Smooth muscle cell of trachea (primary cell): ENCODE measurements at places on chromosomes 7 and 10. TPM values are rescaled to one million over a fixed set of nuclear protein-coding genes. Genes with fewer than 3 reads are reported as not detected.

The LLCFC1 gene
- total RNA-seq: not detected in 2 replicates

The SPDYE2 gene
- total RNA-seq: not detected in 2 replicates

The COL1A2 gene
- total RNA-seq: 5,033 and 9,631 TPM in 2 replicates

The SFMBT2 gene
- 1.7 and 5.2 TPM in 2 replicates for total RNA-seq

The PDE1C gene
- total RNA-seq: 0.29 and 0.50 TPM in 2 replicates

The ADIRF gene
- total RNA-seq: 159 and 195 TPM in 2 replicates

The RHOBTB1 gene
- total RNA-seq: 15.3 and 16.0 TPM in 2 replicates

The NKX2-3 gene
- total RNA-seq: not detected in 2 replicates

The FGFBP3 gene
- total RNA-seq: 0.44 and 0.50 TPM in 2 replicates

The TMEM178B gene
- under 0.01 TPM in 1 of 2 replicates, not detected in the other for total RNA-seq

The ZNF316 gene
- total RNA-seq: 14.1 and 28.6 TPM in 2 replicates

The CTBP2 gene
- 78.1 and 85.5 TPM in 2 replicates for total RNA-seq

The UPK3B gene
- total RNA-seq: 0.44 TPM in 1 of 2 replicates, not detected in the other

The LEP gene
- total RNA-seq: not detected in 2 replicates

The ZWINT gene
- total RNA-seq: 6.6 and 55.9 TPM in 2 replicates

The GSTK1 gene
- 106 and 155 TPM in 2 replicates for total RNA-seq

The FANK1 gene
- 1.3 and 3.1 TPM in 2 replicates for total RNA-seq

The ACBD7 gene
- total RNA-seq: 0.99 and 4.9 TPM in 2 replicates

The CALML3 gene
- total RNA-seq: not detected in 2 replicates

The ZNF503 gene
- total RNA-seq: 17.3 and 22.7 TPM in 2 replicates

The SDK1 gene
- total RNA-seq: 1.5 and 22.8 TPM in 2 replicates

The ZPBP gene
- not detected in 2 replicates for total RNA-seq

The UFSP1 gene
- total RNA-seq: 3.9 and 10.4 TPM in 2 replicates

The PRKAR2B gene
- 5.8 and 6.4 TPM in 2 replicates for total RNA-seq

The SPDYE9 gene
- under 0.01 TPM in 1 of 2 replicates, not detected in the other for total RNA-seq

The PIP gene
- total RNA-seq: not detected in 2 replicates

The SLC16A12 gene
- total RNA-seq: under 0.01 and 0.17 TPM in 2 replicates

The FAM25A gene
- total RNA-seq: not detected in 2 replicates

The CUEDC2 gene
- 78.4 and 86.2 TPM in 2 replicates for total RNA-seq

The EBLN1 gene
- not detected in 2 replicates for total RNA-seq

The STEAP2 gene
- total RNA-seq: 37.7 and 48.5 TPM in 2 replicates

The MRLN gene
- not detected in 2 replicates for total RNA-seq

The CACNB2 gene
- 1.2 and 1.6 TPM in 2 replicates for total RNA-seq

The ITGB8 gene
- 25.0 and 56.9 TPM in 2 replicates for total RNA-seq

The ZSCAN25 gene
- 10.3 and 10.8 TPM in 2 replicates for total RNA-seq

The C10orf67 gene
- under 0.01 and 0.44 TPM in 2 replicates for total RNA-seq

The CALY gene
- total RNA-seq: 0.33 TPM in 1 of 2 replicates, not detected in the other

The CELF2 gene
- total RNA-seq: 21.1 and 42.2 TPM in 2 replicates
